ENCODE measurements at places on chromosomes 5 and 9. TPM values are rescaled to one million over a fixed set of nuclear protein-coding genes. Genes with fewer than 3 reads are reported as not detected.

DNA sequence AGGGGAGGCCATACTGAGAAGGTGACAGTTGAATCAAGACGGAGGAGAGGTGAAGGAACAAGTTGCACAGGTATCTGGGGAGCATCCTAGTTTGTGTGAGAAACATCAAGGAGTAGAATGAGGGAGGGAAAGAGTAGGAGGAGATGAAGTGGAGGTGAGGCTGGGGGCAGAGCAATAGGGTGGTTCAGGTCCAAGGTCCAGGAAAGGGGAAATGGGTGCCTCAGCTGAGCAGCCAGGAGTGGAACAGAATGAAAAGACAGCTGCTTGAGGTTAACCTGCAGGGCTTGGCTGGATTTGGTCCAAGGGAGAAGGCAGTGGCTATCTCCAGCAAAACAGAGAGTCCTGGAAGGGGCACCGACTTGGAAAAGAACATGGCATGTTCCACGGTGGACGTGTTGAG, 5.3 kb downstream of the SLC1A1 start:
- DNase-seq, result no peak

ADAMTSL2 gene
- under 0.01 TPM for total RNA-seq

LEAP2 gene
- total RNA-seq, result 0.81 TPM

KLF9 gene
- total RNA-seq, result 44.4 TPM

Data from hematopoietic multipotent progenitor cell (in vitro differentiated cells).